ENCODE measurements at places on chromosomes 6 and 20.

DNA sequence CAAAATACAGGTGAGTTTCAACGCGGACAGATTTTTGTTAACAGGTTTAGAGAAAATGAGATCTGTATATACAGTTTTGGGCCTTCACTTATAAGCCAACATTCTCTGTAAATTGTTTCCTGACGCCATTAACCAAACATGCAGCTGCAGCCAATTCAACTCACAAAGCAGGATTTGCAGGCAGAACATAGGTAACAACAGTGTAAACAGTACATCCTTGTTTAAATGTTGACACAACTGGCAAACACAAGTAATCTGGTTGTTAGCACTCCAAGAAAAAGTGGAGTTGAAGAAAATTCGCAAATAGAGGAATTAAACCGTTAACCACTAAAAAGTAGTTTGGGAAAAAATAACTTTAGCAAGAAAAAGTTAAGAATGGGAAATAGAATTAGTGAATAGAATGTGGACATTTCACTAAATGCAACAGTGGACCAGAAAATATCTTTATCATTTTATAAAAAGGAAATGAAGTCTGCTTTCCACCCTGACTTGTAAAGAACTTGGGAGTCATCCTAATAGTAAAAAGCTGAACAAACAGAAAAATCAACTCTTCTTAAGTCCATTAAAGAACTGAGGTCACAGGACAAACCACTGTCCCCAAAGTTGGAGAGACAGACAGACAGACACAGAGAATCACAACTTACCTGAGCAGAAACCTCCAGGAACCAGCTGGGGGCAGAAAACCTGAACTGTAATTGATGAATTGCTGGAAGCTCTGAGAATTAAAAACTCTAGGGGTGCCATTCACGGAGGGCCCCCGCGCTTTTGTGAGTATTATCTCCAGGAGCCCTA lies 10.1 kb downstream of the SMIM28 start:
- no peak for DNase-seq

DNA sequence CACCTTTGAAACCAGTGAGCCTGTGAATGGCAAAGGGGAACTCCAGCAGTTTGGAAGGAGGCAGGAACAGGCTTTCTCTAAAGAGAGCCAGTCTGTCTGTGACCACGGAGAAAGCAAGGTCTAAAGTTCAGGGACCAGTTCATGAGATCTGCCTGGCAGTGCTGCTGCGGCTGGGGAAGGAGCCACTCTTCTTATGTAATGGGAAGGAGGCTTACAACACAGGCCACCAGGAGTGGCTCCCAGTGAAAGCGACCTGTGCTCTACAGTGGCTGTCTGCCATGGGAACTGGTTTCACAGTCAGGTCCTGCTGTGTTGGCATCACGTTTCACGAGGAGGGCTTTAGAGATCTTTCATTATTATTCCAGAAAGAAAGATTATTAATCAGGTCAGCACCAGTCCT lies 291.9 kb upstream of the PRDM1 start:
- no peak for DNase-seq

DNA sequence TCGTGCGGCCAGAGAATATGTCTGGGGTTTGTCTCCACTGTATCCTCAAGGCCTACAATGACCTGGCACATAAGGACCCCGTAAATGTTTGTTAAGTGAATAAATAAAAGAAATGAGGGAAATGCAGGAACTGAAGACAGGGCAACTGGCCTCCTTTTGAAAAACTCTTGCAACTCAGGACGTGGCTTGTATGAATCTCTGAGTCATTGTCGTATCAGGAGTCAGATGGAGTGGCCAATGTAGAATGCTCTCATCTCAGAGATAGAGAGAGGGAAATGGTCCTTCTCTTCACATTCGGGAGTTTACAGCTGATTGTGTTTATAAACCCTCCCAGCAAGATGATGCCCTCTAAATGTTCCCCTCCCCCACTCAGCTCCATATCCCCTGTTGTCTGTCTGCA lies 57.1 kb downstream of the UST start:
- no peak for DNase-seq

GRCh38 chr6:113376847-113377165 lies 480.3 kb upstream of the MARCKS start:
- no peak for DNase-seq

- DNase-seq, result no peak
Observed at GRCh38 chr6:7341989-7342742, 29.2 kb upstream of the SSR1 start.

DNA sequence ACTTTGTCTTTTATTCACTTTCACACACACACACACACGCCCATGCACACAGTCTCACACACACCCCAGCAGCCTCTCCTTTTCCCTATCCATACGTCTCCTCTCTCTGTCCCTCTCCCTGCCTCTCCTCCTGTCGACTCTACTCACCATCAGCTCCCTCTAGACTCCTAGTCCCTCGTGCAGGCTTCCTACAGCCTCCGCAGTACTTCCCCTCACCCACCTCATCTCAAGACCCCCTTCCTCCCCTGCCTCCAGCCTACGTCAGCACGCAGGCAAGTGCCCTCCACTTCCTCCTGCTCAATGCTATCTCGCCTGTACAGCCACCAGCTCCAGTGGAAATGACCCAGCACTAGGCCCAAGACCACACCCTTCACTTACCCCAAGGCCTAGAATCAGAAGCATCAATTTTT lies 820 bp upstream of the TREML2 start:
- no peak for DNase-seq

- no peak for DNase-seq
Observed at GRCh38 chr6:162913206-162913605, 185.4 kb downstream of the PACRG start.

DNA sequence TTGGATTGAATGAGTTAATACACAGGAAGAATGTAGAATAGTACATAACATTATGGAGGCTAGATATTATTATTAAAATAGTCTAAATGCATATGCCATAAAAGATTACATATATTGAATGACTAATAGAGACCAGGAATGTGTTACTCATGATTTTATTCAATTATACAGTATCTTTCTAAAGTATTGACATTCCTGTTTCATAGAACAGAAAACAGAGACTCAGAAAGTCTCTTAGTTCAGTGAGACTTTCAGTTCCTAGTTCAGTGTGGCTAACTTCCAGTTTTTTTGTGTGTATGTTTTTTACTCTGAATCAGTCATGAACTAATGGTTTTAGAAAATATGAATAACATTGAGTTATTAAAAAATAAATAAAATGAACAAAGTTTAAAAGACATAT lies 34.6 kb upstream of the TMEM244 start:
- no peak for DNase-seq

DNA sequence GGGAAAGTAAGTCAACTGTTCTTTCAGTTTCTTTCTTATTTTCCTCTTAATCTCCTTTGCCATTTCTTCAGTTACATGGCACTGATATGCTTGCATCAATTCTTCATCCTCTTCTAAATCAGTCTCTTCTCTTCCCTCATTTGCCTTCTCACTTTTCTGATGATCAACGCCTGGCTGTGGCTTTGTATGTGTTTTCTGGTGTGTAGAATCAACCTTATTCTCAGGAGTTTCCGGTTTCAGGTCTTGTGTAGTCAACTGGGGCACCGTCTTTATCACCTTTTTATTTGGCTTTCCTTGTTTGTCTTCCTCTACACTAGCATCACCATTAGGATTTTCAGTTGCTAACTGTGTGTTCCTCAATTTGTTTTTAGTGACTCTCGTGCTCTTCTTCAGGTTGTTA lies 31.6 kb downstream of the AHI1 start:
- DNase-seq, result no peak

GRCh38 chr6:155381673-155382337 lies 67.5 kb upstream of the TFB1M start:
- DNase-seq, result no peak

DNA sequence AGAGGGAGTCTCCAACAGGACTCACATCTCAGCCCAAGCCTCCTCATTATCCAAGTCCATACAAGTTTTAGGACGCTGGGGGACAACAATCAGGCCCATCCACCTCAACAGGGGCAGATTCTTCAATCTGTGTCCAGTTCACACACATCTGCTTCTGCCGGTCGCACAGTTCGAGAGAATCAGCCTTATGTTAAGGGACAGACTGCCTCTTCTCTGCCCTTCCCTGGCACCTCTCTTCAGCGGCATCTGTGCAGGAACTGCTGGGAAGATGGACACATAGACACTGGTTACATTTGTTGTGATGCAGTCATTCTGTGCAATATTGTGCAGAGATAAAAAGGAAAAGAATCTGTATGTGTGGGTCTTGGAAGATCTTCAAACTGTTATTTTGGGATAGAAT lies 21.0 kb downstream of the ULBP1 start:
- DNase-seq, result no peak

GRCh38 chr6:106116125-106116832 lies 30.1 kb downstream of the PRDM1 start:
- no peak for DNase-seq

- no peak for DNase-seq
Observed at GRCh38 chr6:75222261-75222660, 16.4 kb upstream of the COL12A1 start.

DNA sequence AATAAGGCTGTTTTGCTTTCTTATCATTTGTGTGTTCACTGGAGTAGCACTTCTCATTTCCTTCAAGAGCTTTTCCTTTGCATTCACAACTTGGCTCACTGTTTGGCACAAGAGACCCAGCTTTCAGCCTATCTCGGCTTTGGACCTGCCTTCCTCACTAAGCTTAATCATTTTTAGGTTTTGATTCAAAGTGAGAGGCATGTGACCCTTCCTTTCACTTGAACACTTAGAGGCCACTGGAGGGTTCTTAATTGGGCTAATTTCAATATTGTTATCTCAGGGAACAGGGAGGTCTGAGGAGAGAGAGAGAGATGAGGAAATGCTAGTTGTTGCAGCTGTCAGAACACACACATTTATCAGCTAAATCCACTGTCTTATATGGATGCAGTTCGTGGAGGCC lies 82.9 kb upstream of the SCAF8 start:
- no peak for DNase-seq

DNA sequence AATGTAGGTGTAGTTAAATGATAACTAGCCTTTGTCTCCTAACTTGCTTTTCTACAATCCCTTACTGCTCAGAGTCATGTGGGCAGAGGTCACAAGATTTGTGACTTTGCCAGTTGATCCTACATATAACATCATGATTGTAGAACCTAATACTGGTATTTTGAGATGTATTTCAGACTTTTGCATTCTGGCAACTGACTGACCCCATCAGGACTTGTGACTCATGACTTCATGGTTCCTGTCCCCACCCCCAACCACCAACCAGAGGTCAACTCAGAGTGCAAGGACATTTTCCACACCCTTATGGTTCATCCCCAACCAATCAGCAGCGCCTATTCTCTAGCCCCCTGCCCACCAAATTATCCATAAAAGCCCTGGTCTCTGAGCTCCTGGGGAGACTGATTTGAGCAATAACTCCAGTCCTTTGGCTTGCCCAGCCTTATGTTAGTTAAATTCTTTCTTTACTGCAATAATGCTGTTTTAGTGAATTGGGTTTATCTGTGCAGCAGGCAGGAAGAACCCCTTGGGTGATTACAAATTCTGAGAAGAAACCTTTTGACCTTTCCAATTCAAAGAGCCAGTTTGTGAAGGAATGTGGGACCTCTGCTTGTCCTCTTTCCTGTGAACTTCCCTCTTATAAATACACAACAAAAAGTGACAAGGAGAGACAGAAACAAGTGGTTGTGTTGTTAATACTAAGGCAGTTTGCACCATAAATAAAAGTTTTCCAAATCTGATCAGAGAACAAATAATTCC lies 588.7 kb downstream of the UTRN start:
- no peak for DNase-seq

GRCh38 chr6:105646391-105646867 lies 243.5 kb upstream of the PREP start:
- peak; percentile 24 for DNase-seq

DNA sequence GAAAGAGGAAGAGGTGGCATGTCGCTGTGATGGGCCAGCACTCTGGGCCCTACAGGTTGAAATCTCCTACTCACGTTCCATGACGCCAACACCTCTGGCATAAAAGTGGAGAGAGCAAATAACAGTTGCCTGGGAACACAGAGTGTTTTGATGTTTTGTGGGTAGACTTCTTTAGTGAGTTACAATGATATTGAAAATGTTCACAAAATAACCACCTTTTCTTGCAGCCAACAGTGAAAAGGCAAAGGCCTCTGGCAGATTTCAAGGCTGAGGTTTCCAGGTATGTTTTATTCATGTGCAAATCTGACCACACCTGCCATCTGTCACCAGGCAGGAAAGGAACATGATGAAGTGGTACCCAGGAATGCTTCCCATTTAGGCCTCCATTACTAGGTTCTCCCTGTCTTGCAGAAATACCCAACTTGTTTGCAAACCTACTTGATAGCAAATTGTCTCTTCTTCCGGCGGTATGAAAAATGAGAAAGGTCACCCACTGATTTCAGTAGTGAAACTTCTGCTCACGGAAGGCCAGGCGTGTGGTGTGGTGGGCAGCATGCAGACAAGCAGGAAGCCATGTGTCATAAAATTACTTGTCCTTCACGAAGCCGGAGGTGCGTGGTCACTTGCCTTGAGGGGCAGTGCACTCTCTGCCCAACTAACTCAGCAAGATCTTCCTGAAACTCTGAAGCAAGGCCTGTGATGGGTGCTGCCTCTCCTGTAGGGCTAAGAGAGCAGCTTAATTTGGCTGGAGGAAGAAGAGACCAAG lies 299.1 kb upstream of the PRDM1 start:
- DNase-seq, result no peak

DNA sequence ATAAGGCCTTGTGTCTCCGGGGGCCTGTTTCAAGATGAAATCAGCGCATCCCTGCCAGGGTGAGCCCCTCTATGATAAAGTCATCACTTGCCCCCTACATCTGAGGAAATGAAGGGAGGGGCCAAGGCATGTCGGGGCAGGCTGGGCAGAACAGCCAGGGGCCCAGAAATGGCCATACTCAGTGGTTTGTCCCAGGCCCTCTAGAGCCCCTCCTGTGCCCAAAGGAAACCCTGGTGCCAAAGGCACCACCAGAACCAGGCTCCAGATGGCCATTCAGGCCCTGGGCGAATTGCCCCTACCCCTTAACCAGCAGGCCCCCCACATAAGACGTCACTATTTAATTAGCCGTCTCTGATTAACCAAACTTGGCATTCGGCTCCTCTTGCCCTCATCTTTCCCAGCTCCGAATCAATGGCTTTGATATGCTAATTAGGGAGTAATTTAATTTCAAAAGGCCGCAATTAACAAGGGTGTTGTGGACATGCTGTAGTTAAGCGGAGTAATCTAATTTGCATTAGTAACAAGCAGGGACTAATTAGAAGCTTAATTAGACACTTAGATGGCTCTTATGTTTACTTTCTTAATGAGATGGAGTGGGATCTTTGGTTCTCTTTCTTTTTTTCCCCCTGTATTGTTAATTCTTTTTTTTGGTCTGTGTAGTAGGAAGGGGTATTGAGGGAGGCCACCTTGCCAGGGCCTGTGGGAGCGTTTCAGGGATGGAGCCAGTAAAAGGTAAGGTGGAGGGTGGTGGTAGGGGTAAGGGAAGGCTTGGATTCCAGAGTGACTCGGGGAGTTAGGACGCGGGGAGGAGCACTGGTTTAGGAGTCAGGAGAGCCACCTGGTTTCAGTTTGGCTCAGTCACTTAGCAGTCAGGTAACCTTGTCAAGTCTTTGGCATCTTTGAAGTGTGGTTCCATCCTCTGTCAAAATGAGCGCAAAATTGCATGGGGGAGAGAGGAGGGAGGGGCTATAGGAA lies 9.4 kb downstream of the FOXP4 start:
- DNase-seq, result no peak

Measured in GM19239 (cell line).